ENCODE measurements at places on chromosomes 12 and 14. TPM values are rescaled to one million over a fixed set of nuclear protein-coding genes. Genes with fewer than 3 reads are reported as not detected.

DNA sequence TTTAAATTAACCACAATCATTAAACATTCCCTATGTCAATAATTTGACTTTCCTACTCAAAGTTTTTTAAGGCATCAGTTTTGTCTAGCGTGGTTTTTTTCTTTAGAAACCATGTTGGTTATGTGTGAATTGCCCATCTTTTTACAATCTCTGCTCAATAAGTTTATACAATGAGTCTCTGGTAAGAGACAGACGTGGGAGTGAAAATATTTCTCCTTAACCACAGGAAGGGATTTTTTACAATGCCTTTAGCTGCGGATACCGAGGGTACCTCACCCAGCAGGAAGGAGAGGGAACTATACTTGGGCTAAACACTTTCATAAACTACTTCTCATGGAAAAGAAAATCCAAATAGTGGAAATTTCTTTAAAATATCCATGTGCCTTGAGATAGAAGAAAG, 191.4 kb upstream of the BCL2L14 start:
- DNase-seq = no peak

DNA sequence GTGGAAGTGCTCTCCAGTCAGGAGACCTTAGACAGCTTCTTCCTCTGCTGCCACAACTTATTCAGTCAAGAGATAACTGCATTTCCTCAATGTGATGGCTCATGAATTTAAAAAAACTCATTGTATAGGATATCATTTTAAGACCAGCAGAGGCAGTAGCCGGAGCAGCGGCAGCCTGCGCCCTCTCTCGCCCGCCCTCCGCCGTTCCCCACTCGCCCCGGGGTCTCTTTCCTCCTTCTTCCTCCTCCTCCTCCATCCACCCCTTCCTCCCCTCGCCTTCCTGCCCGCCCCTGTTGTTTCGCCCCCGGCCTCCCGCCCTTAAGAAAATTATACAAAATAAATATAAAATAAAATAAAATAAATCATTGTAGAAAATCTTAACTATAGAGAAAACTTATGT, 687.6 kb downstream of the FLRT2 start:
- DNase-seq = no peak

- DNase-seq = no peak
These were observed 1257.6 kb upstream of the FLRT2 start for GRCh38 chr14:84272290-84272721.

GRCh38 chr12:12265571-12266388, 1.1 kb downstream of the LRP6 start:
- no peak for DNase-seq

- DNase-seq = no peak
These were observed 239.4 kb upstream of the PDE3A start for GRCh38 chr12:20128928-20129327.

DNA sequence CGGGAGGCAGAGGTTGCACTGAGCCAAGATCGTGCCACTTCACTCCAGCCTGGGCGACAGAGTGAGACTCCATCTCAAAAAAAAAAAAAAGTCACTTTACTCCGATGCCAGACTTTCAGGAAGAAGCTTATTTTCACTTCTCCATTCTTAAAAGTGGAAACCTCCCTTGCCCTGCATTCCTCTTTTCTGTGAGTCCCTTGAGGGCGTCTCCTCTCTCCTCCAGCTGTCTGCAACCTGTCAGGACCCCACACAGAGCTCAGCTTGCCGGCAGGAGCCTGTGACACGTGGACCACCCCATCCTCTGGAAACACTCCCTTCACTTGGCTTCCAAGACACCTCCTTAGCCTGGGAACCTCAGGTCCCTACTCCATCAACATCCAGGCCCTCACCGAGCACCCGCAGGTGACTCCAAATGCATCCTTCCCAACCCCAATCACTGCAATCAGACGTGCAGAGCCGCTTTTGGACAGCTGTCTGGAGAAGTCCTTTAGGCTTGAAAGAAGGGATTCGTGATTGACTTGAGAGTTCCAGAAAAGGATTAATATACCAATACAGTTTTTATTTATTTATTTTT, 34.3 kb downstream of the SLC15A4 start:
- no peak for DNase-seq

- peak; percentile 56 for DNase-seq
These were observed at the start of gene HECTD1 for GRCh38 chr14:31207755-31208545. Gene HECTD1 (minus strand): TSS chr14:31207793. CDS start chr14:31205936, 1,857 bp downstream.

DNA sequence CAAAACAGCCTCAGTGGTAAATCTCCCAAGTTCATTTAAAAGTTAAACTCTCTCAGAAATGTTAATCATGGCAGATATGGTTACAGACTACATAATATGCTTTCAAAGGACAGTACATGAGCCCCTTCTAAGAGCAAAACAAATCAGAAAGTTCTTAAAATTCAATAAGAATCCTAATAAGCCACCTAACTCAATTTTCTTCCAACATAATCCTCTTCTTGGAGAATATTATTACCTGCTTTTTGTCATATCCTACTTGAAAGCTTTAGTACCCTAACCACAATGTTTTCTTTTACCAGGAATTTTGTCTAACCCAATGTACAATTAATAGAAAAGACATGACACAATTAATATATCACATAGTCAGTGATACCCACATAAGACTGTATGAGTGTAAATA, 236.5 kb upstream of the ATP2B1 start:
- no peak for DNase-seq

GRCh38 chr12:82807132-82807737, 120.5 kb downstream of the TMTC2 start:
- DNase-seq = no peak

GRCh38 chr14:96095581-96096476, 56.7 kb downstream of the C14orf132 start:
- DNase-seq = no peak

DNA sequence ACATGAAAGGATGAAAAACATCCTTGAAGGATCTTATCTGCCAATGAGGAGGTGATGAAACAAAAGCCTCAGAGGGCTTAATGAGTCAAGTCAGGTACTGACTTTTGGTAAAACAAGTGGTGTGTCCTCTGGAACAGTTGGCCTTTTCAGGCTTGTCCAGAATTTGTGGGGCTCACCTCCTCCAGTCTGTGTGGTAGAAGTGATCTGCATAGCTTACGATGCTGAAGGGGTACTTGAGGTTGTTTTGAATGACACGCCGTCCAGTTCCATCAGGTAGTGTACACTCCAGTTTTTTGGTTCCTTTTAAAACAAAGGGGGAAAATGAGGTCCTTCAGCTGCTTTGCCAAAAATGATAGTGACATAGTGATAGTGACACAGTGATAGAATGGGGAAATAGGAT, 17.0 kb downstream of the RTRAF start:
- DNase-seq = no peak

GRCh38 chr14:101195309-101195901, 291.9 kb upstream of the RTL1 start:
- DNase-seq = no peak

DNA sequence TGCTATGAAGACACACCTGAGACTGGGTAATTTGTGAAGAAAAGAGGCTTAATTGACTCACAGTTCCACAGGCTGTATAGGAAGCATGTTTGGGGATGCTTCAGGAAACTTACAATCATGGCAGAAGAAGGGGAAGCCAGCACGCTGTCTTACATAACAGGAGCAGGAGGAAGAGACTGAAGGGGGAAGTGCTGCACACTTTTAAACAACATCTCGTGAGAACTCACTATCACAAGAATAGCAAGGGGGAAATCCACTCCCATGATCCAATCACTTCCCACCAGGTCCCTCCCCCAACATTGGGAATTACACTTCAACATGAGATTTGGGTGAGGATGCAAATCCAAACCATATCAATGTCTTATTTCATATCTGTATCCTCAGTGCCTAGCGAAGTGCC, 307.2 kb downstream of the ATP23 start:
- no peak for DNase-seq

- DNase-seq = no peak
These were observed 34.4 kb upstream of the CRY1 start for GRCh38 chr12:107127482-107128430.

- DNase-seq = no peak
These were observed 41.5 kb upstream of the FERMT2 start for GRCh38 chr14:52992236-52992870.

GRCh38 chr14:56004786-56005185, 113.4 kb upstream of the PELI2 start:
- no peak for DNase-seq

GRCh38 chr14:100034961-100035500, 30.2 kb upstream of the EVL start:
- no peak for DNase-seq

DNA sequence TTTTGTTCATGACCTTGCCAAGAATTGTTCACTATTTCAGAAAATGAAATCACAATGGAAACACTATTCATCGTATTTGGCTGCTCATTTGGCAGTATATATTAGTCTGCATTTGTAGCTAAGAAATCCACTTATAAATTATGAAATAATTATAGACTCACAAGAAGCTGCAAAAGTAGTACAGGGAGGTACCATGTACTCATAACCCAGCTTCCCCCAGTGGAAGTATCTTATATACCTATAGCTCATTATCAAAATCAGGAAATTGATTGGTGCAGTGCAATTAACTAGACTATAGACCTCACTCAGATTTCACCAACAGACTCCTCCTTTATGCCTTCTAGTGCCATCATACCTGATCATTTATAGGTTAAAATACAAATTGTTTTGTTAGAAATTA, 178.8 kb upstream of the VASH1 start:
- DNase-seq = no peak

DNA sequence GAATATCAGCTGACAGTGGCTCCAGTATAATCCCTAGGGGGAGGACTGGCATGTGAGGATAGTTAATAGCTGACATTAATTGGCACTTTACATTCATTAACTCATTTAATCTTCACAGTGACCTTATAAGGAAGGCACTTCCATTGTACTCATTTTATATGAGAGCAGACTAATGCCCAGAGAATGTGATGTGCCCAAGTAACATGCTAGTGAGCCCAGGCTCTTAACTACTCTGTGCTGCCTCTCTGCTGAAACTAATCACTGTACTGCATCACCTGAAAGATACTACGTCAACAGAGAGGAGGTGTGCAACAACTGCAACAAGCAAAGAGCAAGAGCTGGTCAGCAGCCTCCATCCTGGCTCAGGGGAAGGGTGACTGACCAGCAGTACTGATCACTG, 40.1 kb downstream of the GALNT4 start:
- DNase-seq = no peak

- DNase-seq = no peak
These were observed 38.4 kb downstream of the LRP6 start for GRCh38 chr12:12228402-12228801.

- DNase-seq = no peak
These were observed 6.8 kb downstream of the TMCC3 start for GRCh38 chr12:94643606-94644005.

DNA sequence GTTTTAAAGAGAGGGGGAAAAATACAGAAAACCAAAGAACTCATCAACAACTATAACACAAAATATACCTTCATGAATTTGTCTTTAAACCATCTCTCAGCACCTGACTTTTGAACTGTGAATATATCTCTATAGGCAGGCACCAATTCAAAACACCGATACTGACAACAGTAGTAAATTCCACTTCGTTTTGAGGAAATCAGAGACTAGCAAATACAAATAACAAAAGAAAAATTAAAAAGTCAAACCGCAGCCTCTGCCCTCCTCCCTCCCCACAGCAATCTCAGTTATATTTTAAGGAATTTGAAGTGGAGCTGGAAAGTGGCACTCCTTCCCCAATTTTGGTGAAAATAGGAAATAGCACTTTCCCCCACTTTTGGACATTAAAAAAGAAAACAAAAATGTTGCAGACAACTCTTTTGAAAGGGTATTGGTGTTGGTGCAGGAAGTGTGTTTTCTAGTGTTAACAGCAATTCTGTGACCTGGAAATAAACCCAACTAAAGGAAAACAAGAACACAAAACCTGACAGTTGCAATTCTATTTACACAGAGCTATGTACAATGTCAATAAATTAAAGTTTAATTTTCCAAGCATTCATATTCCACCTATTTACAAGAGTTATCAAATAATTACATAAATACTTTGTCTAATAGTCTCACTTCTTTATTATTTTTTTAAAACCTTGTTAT, 13.5 kb downstream of the TBX3 start:
- DNase-seq = no peak

DNA sequence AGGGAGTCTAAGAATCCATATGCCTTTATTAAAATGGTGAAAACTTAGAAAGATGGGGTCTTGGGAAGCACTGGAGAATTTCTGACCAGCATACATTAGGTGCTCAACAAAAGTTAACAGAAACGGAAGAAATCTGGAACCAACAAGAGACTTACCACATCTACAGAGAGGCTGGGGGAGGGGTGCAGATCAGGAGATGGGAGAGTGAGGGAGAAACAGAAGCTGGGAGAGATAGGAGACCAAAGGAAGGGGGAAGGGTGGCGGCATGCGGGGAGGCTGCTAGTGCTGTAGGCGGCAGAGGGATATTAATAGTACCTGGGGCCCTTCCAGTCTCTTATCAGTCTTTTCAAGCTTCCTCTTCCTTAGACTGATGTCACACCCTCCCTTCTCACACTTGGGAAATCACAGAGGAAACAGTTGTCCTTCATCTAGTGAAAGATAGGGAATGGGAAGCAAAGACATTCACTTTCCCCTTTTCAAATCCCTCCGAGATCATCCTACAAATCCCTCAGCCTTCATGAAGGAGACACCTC, 18.1 kb downstream of the ZBTB39 start:
- no peak for DNase-seq

DNA sequence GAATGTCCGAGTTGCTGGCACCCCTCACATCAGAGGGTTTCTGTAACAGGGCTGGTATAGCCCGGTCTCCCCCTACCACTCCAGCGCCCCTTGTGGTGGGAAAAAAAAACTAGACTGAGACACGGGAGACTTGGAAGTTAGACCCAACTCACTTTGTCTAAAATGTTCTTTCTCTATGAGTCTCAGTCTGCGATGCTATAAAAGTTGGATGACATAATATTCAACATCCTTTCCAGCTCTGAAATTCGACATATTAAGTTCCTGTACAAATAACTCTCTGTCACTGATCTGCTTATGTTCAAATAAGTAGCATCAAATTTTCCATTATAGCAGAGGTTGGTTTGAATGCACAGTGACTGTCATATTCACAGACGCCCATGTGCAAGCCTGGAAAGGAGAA, 25.7 kb upstream of the TC2N start:
- no peak for DNase-seq

ADIPOR2 gene
- total RNA-seq = 43.0 TPM

CYP46A1 gene
- total RNA-seq = 0.68 TPM

PROX2 gene
- total RNA-seq = not detected

FGD6 gene
- total RNA-seq = 9.8 TPM

ALDH1L2 gene
- total RNA-seq = 21.1 TPM

PSMB11 gene
- total RNA-seq = not detected

ACRBP gene
- total RNA-seq = 5.1 TPM

RNF212B gene
- not detected for total RNA-seq

SIRT4 gene
- 8.8 TPM for total RNA-seq

CCDC196 gene
- total RNA-seq = not detected

IFI27L2 gene
- total RNA-seq = 42.7 TPM

GALNT8 gene
- total RNA-seq = 4.5 TPM

MVK gene
- 19.0 TPM for total RNA-seq

All from thoracic aorta (tissue), 2 donors.